ENCODE measurements at places on chromosomes 4 and X. TPM values are rescaled to one million over a fixed set of nuclear protein-coding genes. Genes with fewer than 3 reads are reported as not detected.

GRCh38 chrX:119625843-119626242 is 19.6 kb upstream of the NKRF start:
- no peaks in the 10 kb centered on the region for H3K4me1 ChIP-seq
- DNase-seq = no peak
- H3K36me3 ChIP-seq = no peaks in the 10 kb centered on the region
- H3K27me3 ChIP-seq = no peaks in the 10 kb centered on the region
- no peak overlapping the region for H3K4me3 ChIP-seq

DNA sequence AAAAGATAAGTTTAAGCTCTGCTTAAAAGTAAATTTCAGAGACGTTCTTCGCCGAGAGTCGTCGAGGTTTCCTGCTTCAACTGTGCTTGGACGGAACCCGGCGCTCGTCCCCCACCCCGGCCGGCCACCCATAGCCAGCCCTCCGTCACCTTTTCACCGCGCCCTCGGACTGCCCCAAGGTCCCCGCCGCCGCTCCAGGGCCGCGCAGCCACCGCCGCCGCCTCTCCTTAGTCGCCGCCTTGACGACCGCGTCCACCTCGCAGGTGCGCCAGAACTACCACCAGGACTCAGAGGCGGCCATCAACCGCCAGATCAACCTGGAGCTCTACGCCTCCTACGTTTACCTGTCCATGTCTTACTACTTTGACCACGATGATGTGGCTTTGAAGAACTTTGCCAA is 70.8 kb downstream of the FMR1NB start:
- H3K27ac ChIP-seq = no peak overlapping the region
- H3K27me3 ChIP-seq = no peaks in the 10 kb centered on the region
- no peak for DNase-seq
- H3K36me3 ChIP-seq = no peaks in the 10 kb centered on the region

DNA sequence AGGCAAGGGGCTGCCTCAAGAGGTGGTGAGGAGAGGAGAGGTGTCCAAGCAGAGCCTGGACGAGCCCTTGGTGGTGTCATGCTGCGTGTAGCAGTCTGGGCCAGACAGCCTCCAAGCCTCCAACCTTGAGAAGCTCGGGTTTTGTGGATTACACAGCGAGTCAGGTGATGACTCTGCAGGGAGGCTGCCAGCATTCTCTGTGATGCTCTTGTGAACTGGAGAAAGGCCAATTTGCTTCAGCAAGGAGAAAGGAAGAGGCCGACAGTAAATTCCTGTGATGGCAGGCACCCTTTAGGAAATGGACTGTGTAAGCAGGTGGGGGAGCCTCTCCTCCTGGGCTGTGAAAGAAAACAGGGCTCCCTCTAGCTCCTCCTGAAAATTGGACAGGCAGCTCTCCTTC is 36.0 kb upstream of the CD99L2 start:
- DNase-seq = no peak
- H3K36me3 ChIP-seq = no peaks in the 10 kb centered on the region
- no peaks in the 10 kb centered on the region for H3K4me1 ChIP-seq

DNA sequence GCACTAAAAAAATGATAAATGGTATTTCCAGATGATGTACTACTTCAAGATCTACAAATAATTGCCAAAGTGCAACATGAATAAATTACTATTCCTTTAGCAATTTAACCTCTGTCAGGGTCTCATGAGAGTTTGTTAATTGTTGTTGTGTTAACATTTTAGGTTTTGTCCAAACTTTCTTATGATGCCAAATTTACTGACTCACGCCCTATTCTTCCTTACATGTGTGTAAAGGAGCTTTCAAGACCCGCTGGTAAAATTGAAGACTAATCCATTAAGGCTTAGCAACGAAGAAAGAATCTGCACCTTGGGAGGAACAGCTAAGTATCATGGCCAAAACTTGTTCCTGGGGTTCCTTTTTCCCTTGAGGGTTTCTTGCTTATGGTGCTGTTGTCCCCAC is 252.7 kb upstream of the JADE1 start:
- H3K4me1 ChIP-seq = peaks cover 27% of the 10 kb centered on the region
- no peak overlapping the region for H3K27ac ChIP-seq
- H3K36me3 ChIP-seq = no peaks in the 10 kb centered on the region
- peaks cover 3% of the 10 kb centered on the region for H3K27me3 ChIP-seq

GRCh38 chr4:182478475-182478874 is 235.3 kb downstream of the TENM3 start:
- no peaks in the 10 kb centered on the region for H3K27me3 ChIP-seq
- H3K27ac ChIP-seq = no peak overlapping the region
- DNase-seq = peak; percentile 29

GRCh38 chrX:43474321-43474720 is 181.8 kb upstream of the MAOA start:
- no peak overlapping the region for H3K27ac ChIP-seq
- no peaks in the 10 kb centered on the region for H3K27me3 ChIP-seq
- no peak overlapping the region for H3K4me3 ChIP-seq
- no peaks in the 10 kb centered on the region for H3K4me1 ChIP-seq
- no peaks in the 10 kb centered on the region for H3K36me3 ChIP-seq

Gene AVPR2
- total RNA-seq = not detected

Gene ZNF732
- not detected for total RNA-seq

Gene CLDN2
- total RNA-seq = 1.1 TPM

DNA sequence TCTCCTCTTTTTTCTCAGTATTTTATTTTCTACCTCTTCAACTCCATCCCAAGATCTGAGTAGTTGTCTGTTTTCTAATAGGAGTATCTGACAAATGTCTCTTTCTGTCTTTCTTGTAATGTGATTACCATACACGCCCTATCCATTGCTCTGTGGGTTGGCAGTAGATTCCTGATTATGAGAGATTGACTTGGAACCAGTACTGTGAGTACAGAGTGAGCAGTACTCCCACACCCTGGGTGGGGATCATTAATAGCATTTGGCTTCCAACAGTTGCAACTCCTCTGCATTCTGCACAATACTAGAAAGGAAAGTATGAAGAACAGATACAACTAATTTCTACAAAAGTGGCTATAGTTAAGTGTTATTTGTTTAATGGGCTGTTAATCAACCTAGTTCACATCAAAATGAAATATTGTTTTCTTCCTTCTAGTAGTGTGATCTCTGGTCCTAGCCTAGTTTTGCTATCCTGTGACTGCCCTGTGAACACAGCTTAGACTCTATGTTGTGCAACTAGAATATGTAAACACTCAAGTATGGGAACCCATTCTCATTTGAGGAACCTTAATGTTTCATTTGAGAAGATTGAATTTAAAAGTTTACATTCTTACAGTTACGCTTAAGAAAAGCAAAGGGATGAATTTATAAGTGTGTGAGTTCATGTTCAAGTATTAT is 112.9 kb downstream of the PTPN13 start:
- H3K27ac ChIP-seq = no peak overlapping the region
- H3K36me3 ChIP-seq = no peaks in the 10 kb centered on the region
- no peaks in the 10 kb centered on the region for H3K4me1 ChIP-seq
- H3K27me3 ChIP-seq = no peaks in the 10 kb centered on the region

Gene BEND4
- not detected for total RNA-seq

DNA sequence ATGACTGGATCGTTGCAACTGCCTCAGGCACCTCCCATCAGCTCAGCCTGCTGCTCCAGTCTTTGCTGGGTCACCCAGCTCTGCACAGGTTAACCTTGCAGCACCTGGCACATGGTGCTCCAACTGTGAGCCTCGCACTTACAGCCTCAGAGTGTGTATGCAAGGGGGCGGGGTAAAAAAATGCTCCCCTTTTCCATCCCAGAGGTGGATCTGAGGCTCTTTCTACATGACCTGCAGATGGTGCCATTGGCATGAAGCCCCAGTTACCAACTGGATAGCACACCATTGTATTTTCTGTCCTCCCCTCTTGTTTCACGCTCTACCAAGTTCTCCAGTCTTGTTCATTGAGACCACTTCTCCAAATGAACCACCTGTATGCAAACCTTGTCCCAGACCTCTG is 46.2 kb upstream of the TRPC3 start:
- H3K36me3 ChIP-seq = no peaks in the 10 kb centered on the region
- no peak overlapping the region for H3K27ac ChIP-seq
- DNase-seq = no peak
- H3K4me3 ChIP-seq = no peak overlapping the region
- H3K4me1 ChIP-seq = 0 out of 2 replicates have a peak, but pooled peaks cover under 1% of the 10 kb centered on the region

Gene USP26
- total RNA-seq = not detected

All from HepG2 (cell line).